Stimulated activated CD4-positive, alpha-beta T cell treated with anti-CD3 and anti-CD28 coated beads, Interleukin-12 subunit alpha, Interleukin-12 subunit beta, amount 100 ng/mL, for 24 hours (primary cell): ENCODE measurements at places on chromosomes 2 and 18.

DNA sequence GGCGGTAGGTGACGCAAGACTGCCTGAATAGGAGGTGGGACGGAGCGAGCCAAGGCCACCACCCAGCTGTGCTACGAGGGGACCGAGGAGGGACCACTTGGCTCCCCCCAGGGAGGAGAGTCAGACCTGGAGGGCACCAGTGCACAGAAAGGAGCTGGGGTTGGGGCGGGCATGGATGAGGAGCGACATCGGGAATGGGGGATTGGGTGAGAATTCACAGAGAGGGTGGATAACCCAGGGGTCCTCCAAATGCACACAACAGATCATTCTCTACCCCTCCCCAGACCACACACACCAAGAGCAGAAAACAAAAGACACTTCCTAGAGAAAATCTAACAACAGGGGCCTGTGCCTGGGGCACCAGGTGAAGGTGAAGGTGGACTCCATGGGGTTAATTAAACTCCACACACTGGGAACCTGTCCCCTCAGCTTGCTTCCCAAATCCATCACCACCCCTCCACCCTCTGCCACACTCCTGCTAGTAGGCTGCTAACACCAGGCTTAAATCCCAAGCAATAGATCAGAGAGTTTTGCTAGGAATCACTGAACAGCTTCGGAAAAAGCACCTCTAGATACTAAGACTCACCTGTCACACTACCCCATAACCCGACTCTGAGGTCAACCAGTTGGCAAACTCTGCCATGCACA lies 274.6 kb downstream of the EIPR1 start:
- no peak for DNase-seq

DNA sequence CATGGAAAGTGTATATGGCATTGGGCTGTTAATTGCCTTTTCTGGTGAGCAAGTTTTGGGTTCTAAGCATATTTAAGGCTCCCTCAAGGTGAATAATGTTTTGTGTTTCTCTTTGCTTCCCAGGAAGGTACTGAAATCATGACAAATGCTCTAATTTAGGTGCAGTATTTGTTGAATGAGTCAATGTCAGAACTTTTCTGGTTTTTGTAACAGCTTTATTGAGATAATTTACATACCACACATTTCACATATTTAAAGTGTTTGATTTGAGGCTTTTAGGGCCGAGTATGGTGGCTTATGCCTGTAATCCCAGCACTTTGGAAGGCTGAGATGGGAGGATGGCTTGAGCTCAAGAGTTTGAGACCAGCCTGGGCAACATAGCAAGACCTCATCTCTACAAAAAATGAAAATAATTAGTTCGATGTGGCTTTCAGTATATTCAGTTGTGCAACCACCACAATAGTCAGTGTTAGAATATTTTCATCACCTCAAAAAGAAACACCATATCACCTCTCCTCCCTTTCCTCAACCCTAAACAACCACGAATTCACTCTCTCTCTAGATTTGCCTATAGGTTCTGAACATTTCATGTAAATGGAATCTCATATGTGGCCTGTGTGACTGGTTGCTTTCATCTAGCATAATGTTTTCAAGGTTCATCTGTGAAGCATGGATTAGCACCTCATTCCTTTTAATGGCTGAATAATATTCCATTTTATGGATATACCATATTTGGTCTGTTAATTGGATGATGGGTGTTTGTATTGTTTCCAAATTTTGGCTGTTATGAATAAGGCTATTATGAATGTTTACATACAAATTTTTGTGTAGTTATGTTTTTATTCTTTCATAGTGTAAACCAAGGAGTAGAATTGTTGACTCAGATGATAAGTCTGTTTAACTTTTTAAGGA lies 54.9 kb downstream of the MGAT5 start:
- no peak for DNase-seq

GRCh38 chr18:44725300-44726058 lies 44.8 kb downstream of the SETBP1 start:
- peak; percentile 49 for DNase-seq

DNA sequence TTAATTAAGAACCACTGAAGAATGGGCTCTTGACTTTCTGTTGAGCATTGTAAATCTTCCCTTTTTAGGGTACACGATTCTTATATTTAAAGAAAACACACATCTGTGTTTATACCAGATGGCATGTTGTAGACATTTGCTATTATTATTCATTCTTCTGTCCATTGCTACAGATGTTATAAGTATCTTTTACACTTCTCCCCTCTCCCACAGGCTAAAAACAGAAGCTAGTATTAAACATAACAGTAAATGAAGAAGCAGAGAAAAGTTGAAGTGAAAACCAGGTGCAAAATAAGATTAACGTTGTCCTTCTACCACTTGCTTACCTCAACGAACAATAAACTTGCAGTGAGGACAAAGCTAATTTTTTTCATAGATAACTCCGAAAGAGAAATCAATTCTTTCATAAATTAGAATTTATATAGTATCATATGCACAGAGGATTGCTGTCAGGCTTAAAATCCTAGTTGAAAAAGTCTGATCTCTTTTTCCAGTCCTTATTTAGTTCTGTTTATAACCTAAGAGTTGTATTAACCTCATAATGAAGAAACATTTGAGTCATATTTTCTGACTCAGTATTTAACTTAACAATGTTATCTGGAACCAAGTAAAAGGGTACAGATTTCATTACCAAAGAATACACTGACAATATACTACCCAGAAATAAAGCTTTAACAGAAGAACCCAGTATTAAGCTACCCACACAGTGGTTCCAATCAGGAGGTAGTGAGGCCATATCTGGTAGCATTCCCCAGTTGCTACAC lies 16.4 kb upstream of the ZNF385B start:
- no peak for DNase-seq

DNA sequence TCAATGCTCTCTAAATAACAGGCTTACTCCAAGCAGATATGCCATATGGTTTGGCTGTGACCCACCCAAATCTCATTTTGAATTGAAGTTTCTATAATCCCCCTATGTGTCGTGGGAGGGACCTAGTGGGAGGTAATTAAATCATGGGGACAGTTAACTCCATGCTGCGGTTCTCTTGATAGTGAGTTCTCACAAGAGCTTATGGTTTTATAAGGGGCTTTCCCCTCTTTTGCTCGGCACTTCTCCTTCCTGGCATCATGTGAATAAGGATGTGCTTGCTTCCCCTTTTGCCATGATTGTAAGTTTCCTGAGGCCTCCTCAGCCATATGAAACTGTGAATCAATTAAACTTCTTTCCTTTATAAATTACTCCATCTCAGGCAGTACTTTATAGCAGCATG lies 302.7 kb upstream of the ZC3H15 start:
- DNase-seq = no peak

DNA sequence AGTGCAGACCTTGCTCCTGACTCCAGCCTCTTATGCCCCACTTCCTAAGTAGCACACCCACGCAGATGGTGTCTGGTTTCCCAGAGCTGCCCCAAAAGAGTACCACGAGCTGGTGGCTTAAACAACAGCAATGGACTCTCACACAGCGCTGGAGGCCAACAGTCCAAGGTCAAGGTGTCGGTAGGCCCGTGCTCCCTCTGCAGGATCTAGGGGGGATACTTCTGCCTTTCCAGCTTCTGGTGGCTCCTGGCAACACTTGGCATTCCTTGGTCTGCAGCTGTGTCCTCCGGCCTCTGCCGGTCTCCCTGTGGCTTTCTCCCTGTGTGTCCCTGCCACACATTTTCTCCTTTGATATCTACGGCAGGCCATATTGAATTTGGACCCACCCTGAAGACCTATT lies 99.0 kb downstream of the TSHZ1 start:
- DNase-seq = no peak

- no peak for DNase-seq
Observed at GRCh38 chr2:225399504-225399903, at the start of gene NYAP2. Gene NYAP2, plus strand, starts transcription at chr2:225399710. Its CDS starts 9,171 bp downstream, at chr2:225408881.

GRCh38 chr18:29838556-29838955 lies 1204.0 kb downstream of the DSC3 start:
- DNase-seq = no peak

DNA sequence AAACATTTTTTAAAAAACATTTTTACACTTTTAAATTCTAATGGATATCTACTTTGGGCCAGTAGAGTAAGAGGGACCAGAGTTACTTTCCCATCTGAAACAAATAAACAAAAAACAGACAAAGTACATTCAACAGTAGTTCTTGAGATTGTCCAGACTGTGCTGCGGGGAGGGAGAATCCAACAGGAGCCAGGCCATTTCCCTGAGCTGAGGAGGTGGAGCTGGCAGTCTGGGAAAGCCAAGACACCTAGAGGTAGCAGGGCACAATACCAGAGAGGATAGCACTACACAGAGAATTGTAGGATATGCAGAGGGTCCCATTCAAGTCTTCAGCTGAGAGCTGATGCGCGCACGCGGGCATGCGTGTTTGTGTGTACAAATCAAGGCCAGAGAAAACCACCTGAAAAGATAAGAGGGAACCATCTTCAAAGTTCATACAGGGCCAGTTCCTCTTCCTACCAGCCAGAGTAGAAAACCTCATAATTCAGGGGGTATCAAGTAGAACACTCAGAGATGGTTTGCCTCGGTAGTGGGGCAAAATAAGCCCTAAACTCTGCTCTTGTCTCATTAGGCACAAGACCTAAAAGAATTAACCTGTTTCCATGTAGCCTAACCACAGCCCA lies 44.0 kb downstream of the PTRHD1 start:
- no peak for DNase-seq

DNA sequence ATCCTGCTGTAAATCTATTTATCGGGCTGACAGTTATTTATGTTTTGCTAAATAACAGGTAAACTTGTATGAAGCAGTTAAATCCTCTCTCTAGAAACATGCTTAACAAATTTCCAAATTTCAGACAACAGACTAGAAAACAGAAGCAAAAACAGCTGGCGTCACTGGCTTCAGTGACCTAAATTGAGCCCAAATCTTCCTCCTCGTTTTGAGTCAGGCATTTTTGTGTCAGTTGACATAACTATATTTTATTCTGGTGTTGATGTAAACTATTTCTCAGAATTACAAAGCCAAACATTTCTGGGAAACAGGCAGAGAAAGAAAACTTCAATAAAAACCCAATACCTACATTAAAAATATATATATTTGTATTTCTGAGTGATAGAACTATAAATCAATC lies 21.7 kb downstream of the RBMS1 start:
- no peak for DNase-seq

- DNase-seq = no peak
Observed at GRCh38 chr18:55713707-55714106, 125.7 kb upstream of the TCF4 start.

- no peak for DNase-seq
Observed at GRCh38 chr2:173644146-173644545, 289.5 kb downstream of the CDCA7 start.

DNA sequence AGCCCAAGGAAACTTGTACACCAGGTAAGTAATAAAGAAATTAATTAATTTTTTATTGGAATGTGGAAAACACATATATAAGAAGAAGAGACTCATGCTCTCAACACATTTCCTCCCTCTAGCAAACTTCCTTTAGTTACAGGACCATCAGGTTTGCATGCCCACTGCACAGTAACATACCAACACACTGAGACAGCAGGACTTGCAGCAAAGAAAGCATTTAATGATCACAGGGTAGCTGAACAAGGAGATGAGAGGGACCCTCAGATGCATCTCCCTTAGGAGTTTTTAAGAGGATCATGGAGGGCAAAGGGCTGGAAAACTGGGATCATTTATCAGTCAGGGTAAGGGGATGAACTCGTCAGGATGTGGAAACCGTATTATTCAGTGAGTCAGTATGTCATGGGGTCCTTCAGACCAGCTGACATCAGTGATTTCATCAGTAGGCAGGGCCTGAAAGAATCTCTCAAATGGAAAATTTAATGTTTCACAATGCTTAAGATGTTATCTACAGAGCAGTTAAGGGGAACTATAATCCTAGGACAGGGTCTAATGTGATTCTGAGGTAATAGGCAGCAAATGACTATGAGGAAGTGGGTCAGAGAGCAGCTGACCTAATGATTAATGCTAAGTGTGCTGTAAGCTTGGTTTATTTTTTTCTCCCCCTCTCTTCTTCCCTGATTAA lies 193.8 kb upstream of the RND3 start:
- no peak for DNase-seq

DNA sequence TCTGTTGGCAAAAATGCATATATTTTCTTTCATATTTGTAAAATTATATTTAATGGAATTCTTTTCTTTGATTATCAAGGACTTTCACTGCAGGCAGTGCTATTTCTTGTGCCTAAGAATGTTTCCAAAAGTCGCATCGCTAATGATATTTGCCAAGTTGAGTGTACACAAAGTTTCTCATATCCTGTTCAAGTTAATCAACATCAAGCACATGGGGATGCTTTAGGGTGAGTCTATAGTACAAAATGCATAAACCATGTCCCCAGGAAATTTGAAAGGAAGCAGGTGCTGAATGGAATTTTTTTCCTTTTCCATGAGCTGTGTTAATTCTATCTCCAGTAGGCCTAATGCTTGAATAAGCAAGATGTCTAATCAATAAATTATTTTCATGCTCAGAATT lies 129.7 kb downstream of the GALNT1 start:
- DNase-seq = no peak

DNA sequence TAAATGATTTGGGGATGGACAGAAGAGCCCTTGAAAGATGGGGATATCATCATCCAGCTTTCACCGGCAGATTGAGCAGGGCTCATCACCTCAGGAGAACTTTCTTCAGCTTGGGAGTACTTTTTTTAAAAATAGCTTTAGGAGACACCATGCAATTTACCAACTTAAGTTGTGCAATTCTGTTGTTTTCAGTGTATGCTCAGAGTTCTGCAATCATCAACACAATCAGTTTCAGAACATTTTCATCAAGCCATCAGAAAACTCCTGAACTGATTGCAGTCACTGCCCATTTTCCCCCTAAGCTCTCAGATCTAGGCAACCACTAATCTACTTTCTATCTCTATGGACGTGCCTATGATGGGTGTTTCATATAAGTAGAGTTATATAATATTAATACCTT lies 117.7 kb downstream of the CRIM1 start:
- DNase-seq = no peak

DNA sequence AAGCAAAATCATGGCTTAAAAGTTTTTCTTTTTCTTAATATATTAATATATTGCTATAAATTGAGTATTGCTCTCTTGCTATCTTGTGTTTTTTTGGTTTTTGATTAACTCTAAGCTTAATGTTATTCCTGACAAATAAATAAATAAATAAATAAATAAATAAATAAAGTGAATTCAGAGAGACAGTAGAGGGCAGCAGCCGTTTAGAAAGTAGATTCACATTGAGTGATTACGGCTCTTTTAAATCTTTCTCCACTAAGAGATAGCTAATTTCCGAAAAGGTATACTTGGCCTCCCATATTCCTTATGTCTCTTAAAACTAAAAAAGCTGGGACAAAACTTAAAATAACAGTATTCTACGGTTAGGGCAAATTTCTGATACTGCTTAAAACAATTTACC lies 34.3 kb downstream of the MSH2 start:
- DNase-seq = no peak

DNA sequence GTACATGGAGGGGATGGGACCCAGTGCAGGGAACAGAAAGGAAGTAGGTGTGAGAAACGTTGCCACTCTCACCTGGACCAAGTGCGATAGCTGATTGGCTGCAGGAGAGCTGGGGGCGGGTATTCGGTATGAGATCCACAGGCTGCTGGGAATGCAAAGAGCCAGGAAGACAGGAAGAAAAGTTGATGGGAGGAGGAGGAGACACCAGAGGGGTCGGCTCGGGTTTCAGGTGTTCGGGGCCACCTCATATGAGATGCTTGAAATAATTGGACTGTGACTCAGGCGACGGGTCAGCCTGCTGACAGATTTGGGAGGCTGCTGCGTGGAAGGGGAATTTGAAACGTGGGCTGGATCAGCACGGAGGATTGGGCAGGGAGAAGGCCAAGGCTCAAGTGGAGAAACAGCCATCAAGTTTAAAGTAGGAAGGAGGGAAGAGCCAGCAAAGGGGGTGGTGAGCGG lies 65.1 kb downstream of the MRPS9 start:
- DNase-seq = no peak

GRCh38 chr2:124151691-124152090 lies 126.6 kb downstream of the CNTNAP5 start:
- DNase-seq = no peak
